ENCODE measurements at places on chromosomes 2 and 18.

DNA sequence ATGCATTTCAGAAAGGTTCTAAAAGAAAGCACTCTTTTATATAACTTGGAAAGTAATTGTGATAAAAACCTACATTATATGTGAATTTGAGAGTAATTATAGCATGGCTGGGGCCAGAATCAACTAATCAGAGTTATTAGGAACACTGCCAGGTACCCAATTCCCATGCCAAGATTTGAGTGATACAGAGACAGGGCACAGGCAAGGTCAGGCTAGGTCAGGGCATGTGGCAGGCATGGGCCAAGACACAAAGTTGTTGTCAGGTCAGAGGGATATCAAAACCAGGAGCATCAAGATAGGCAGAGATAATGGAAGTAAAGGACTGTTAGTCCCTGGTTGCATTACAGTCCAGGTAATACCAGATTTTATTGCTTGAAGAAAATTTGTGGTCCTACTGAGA is 87.4 kb downstream of the MYO3B start:
- DNase-seq, result no peak

- no peak for DNase-seq
These were observed 15.8 kb downstream of the ERLEC1 start for GRCh38 chr2:53802617-53803151.

- no peak for DNase-seq
These were observed 3.3 kb downstream of the SEMA4C start for GRCh38 chr2:96866586-96866985.

- DNase-seq, result no peak
These were observed 89.0 kb upstream of the RBMS1 start for GRCh38 chr2:160582490-160583145.

GRCh38 chr2:96945014-96945413 is 41.4 kb downstream of the FAM178B start:
- no peak for DNase-seq

GRCh38 chr2:138271467-138271866 is 230.1 kb upstream of the SPOPL start:
- DNase-seq, result no peak

- DNase-seq, result no peak
These were observed 406.6 kb upstream of the MMADHC start for GRCh38 chr2:149994057-149994728.

DNA sequence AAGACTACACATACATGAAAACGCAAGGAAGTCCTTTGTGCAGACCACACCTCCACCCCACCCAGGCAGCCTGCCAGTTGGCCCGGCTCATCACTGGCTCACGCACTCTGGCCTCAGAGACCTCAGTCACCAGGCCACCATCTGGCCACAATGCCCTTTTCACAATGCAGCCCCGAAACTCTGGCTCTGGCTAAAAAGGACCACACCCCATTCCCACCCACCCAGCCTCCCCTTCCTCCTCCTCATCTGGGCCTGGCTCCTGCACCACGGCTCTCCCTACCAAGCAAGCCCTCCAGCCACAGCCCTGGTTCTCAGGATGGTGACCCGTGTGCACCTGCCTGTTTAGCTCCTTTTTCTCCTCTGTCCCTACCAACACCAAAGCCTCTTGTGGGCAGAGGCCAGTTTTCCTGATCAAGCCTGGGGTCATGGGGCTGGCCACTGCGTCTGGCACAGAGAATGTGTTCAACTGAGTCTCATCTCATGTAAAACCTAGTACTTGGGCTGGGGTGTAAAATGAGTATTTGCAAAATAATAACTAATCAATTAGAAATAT is 7.4 kb downstream of the HDAC4 start:
- DNase-seq, result no peak

All from stimulated activated CD8-positive, alpha-beta memory T cell treated with anti-CD3 and anti-CD28 coated beads, Interleukin-4, amount 100 ng/mL, for 4 hours (primary cell).